ENCODE measurements at places on chromosomes 7 and 10.
A peak's percentile ranks its signal among the peaks of the same experiment; 100 is the strongest.

DNA sequence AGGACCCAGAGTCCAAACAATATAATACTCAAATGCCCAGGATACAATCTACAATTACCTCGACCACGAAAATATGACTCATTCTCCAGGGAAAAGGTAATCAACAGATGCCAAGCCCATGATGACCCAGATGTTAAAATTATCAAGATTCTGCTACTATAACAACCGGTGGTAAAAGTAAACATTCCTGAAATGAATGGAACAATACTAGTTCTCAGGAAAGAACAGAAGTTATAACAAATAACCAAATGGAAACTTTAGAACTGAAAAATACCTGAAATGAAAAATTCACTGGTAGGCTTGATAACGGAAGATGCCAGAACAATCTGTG, 34.1 kb upstream of the GUSB start:
- DNase-seq, result no peak

DNA sequence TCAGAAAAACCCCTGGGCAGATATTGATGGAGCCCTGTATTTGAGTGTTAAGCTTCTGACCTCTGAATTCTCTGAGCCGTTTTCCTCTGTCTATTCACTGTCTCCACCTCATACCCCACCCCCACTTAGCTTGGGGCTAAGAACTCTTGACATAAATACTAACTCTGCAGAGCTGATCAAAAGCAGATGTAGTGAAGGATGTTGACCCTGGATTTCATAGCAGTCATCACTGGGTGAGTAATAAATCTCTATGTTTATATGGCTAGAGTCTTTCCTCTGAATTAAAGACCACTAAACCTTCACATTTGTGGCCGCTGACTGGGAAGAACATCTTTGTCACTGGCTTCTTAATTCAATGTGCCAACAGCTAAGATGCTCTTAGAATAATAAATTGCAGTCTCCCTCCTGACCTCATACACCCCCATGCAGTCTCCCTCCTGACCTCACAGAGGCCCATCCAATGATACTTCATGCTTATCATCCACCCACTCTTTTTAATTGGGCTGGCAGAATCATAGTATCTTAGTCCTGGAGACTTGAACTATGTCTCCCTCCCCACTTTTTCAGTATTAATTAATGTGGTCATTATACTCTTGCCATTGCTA, 78.0 kb upstream of the MACROH2A2 start:
- no peak for DNase-seq

DNA sequence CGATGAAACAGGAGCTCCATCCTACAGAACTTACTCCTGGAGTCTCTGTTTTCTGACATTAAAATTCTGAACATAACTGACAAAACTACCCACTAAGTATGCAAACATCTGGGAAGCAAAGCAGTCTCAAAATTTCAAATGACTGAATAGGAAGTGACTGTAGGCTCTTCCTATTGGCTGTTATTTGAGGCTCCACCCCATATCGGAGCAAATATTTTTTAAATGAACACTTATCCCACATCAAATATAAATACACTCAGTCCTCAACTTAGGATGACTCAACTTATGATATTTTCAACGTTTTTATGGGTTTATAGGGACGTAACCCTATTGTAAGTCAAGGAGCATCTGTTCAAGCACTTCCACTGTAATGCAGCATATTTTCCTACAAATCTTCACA, 8.8 kb downstream of the HSPA12A start:
- DNase-seq, result no peak

DNA sequence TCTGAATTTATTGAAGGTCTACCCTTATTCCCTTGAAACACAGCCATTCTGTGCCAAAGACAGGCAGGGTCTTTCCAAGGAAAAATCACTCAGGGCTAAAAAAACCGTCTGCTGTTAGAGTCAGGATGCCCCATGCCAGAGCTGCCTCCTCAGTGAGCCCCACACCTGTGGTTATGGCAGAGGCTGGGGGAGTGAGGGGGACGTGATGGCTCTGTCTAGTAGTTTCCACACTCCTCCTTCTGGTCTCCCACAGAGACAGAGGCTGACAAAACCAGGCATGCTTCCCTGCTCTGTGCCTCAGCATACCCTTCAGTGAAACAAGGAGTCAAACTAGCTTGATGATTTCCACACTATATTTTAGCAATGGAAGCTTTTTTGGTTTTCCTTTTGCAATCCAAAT, 112.0 kb upstream of the AGK start:
- no peak for DNase-seq

DNA sequence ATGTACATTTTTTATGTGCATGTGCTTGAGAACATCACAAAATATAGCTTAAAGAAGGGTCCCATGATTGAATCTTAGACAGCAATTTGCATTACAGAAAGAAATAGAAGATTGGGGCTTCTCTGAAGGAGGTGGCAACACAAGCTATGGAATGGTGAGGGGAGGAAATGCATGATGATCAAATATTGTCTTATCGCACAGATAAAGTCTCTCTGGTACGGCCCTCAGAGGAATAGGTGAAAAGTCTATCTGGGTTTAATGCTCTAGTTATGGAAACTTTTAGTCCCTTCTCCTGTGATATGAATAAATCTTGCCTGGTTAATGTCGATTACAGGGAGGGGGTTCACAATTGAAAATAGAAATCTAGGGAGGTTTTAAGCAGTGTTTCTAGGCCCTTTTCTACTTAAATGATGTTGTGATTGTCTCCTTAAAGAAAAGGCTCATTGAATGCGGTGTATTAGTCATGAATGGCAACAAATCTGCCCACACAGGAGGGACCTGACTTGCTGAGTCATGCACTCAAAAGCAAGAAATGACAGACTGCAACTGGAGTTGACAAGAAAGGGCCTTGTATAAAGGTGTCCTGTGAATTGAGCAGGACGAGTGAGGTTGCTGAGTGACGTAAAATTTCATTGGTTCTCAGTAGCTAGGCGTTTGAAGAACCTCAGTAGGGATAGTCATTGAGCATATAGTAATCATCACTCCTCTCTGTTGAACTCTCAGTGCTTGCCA, 133.4 kb upstream of the CSTF2T start:
- DNase-seq, result no peak

GRCh38 chr10:95321554-95322301, 30.9 kb upstream of the PDLIM1 start:
- no peak for DNase-seq

DNA sequence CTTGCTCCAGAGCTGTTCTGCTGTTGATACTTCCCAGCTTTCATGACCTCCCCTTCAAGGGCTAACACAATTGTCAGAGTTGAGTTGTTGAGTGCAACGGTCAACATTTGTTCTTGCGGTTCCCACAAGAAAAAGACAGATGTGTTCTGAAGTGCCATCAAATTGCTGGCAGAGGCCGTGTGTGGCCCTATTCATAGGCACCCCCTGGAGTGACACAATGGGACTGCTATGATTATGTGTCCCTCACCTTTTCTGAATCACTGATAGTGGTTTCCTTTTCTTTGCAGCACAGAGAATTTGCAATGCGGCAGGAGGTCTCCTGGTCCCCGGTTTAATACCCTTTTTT, 5.8 kb upstream of the IGFBP1 start:
- no peak for DNase-seq

- DNase-seq, result no peak
Measured at GRCh38 chr10:3790272-3790671, 5.3 kb upstream of the KLF6 start.

DNA sequence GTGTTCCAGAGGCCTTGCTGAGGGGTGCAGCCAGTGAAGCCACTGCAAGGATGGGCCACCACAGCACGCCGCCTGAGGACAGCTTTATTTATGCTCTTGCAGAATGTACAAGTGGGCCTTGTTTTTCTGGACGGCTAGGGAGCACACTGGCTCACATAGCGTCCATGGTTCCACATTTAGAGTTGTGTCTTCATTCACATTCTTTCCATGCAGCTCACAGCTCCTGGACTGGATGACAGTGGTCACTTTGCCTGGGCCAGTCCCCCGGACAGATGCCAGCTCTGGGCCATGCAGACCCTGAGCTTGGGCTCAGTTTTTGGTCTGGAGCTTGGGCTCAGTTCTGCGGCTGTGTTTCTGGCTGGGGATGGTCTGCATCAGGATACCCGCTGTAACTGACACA, 2.6 kb upstream of the C10orf71 start:
- no peak for DNase-seq

GRCh38 chr10:19811540-19811939, 4.7 kb upstream of the PLXDC2 start:
- DNase-seq, result no peak

- DNase-seq, result no peak
Measured at GRCh38 chr10:86257683-86258082, 108.9 kb downstream of the GRID1 start.

DNA sequence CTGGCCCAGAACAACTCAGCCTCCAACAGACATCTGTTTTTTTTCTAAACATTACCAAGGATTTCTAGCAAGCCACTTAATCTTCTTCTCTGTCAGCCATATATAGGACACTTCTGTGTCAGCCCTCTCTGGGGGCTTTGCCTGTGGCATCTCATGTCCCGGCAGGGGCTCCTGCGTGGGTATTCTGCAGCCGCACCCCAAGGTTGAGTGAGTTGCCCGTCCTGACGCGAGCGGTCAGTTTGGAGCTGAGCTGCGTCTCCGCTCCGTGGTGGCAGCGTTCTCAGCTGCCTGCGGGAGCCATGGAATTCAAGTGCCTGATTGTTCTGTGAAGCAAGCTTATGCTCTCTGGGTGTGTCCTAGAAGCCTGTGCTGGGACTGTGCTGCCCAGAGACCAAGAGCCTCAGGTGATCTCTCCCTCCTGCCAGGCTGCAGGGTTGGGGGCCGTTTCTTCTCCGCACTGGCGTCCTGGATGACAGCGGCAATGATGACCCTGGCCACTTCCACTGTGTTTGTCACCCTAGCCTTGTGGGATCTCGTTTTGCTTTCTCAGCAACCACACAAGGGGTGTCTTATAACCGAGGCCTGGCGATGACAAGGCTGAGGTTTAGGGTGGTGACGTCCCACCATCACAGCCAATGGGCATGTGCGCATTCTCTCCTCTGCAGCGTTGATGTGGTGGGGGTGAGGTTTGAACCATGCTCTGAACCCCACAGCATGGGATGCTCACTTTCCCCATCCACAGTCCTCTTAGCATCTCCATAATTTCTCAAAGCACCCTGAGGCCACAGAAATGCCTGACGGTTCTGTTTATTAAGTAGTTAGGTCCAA, 612.6 kb upstream of the FOXK1 start:
- DNase-seq, result no peak

GRCh38 chr10:129063877-129064276, 403.2 kb upstream of the MGMT start:
- DNase-seq, result no peak

DNA sequence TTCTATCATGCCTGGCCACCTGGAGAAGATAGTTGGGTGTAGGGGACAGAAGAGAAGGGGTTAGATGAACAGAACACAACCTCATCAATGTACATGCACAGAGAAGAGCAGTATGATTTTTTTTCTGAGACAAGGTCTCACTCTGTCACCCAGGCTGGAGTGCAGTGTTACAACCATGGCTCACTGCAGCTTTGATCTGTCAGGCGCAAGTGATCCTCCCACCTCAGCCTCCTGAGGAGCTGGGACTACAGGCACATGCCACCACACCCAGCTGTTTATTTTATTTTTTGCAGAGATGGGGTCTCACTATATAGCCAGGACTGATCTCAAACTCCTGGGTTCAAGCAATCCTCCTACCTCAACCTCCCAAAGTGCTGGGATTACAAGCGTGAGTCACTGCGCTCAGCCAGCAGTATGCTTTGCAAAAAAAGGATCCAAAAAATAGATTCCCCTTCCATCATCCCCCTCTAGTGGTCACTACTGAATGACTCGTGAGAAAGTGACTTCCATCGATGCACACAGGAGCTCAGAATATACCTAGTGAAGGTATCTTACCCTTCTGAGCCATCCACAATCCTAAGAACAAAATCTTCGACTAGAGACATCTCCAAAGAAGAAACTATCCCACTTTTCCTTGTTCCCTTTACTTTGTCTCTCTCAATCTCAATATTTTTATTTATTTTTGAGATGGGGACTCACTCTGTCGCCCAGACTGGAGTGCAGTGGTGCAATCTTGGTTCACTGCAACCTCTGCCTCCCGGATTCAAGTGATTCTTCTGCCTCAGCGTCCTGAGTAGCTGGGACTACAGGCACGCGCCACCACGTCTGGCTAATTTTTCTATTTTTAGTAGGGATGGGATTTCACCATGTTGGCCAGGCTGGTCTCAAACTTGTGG, 21.0 kb downstream of the ZCWPW1 start:
- peak; percentile 39 for DNase-seq

- DNase-seq, result no peak
Measured at GRCh38 chr7:6197801-6198551, 74.4 kb downstream of the CYTH3 start.

DNA sequence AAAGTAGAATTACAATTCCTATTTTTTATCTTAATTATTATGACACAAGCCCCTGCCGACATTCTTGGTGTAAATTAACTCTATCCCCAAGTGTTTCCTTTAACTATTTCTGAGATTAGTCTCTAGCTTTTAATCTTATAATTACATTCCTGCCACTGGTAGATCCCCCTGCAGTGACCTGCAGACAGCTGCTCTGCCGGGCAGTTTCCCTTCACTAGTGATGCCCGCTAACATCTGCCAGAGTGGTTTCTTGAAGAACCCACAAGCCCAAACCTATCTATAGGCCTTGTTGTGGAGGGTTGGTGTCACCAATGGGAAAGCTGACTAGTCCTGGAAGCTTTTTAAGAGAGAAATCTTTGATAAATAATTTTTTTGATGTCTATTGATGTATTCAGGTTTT, 50.0 kb downstream of the ADAM22 start:
- DNase-seq, result no peak

DNA sequence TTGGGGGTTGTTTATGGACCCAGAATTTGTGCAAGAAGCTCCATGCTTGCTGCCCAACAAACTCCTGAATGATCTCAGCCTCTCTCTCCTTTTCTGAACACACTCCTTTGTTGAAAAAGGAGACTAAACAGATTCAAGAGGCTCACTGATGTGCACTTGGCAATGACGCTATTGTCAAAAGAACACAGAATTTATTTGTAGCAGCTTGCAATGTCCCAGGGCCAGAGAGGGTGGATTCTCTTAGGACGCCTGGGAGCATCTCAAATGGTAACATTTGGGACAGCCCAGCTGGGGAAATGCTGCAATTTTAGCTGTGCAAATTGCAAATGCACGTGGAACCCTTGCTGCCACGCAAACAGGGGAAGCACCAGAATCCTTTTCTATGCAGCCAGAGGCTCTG, 79.9 kb downstream of the GPR26 start:
- no peak for DNase-seq

- DNase-seq, result no peak
Measured at GRCh38 chr7:151863386-151864079, 13.4 kb downstream of the PRKAG2 start.

DNA sequence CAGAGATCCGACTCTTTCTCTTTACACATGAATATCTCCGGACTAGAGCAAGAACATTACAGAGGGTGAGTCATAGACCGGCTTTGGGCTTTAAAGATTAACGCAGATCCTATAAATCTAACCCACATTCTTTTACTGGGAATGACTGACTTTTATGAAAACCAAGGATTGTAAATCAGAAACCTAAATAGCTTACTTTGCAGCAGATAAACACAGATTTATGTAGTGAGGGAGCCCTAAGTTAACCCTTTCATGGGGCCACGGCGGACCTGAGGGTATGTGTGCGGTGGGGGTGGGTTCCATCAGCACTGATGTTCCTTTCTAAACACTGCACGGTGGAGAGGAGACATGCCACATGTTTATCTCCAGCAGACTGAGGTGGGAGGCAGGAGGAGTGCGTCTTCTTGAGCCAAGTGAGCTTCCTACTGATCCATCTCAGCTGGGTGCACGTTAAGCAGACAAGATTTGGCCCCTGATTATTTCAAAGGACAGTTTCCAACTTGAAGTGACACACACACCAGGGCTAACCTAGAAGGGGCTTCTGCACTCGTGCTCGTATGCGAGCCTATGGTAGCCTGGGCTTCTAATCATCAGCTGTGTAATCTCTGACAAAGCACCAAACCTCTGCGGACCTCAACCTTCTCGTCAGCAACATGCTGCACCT, 127.6 kb downstream of the WDR11 start:
- DNase-seq, result no peak

All from activated CD4-positive, alpha-beta T cell treated with anti-CD3 and anti-CD28 coated beads for 4 hours (primary cell).